ENCODE measurements at places on chromosomes 2 and 18.

- DNase-seq: no peak
These were observed 95.8 kb downstream of the PAX3 start for GRCh38 chr2:222203041-222203440.

- no peak for DNase-seq
These were observed 43.0 kb downstream of the MEMO1 start for GRCh38 chr2:31967790-31968189.

GRCh38 chr2:235834781-235835180 lies 333.4 kb downstream of the GBX2 start:
- no peak for DNase-seq

DNA sequence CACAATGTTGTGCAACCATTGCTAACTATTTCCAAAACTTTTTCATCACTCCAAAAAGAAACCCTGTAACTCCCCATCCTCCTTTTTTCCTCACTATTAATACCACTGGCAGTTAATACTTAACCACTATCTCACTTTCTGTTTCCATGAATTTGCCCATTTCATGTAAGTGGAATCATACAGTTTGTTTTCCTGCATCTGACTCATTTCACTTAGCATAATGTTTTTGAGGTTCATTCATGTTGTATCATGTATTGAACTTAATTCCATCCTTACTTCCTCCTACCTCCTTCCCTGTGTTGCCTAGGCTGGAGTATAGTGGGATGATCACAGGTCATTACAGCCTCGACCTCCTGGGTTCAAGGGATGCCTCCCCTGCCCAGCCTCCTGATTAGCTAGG lies 68.3 kb downstream of the FAM117B start:
- no peak for DNase-seq

DNA sequence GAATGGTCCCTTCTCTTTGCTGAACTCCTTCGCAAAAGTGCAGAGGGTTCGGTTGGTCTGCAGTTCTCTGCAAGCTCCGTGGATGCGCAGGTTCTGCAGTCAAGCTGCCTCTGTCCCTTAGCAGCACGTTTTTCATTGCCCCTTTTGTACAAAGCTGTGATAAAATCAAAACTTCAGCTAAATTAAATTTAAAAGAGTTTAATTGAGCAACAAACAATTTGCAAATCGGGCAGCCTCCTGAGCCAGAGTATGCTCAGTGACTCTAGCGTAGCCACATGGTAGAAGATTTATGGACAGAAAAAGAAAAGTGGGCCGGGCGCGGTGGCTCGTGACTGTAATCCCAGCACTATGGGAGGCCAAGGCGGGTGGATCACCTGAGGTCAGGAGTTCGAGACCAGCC lies 18.8 kb downstream of the TSN start:
- no peak for DNase-seq

DNA sequence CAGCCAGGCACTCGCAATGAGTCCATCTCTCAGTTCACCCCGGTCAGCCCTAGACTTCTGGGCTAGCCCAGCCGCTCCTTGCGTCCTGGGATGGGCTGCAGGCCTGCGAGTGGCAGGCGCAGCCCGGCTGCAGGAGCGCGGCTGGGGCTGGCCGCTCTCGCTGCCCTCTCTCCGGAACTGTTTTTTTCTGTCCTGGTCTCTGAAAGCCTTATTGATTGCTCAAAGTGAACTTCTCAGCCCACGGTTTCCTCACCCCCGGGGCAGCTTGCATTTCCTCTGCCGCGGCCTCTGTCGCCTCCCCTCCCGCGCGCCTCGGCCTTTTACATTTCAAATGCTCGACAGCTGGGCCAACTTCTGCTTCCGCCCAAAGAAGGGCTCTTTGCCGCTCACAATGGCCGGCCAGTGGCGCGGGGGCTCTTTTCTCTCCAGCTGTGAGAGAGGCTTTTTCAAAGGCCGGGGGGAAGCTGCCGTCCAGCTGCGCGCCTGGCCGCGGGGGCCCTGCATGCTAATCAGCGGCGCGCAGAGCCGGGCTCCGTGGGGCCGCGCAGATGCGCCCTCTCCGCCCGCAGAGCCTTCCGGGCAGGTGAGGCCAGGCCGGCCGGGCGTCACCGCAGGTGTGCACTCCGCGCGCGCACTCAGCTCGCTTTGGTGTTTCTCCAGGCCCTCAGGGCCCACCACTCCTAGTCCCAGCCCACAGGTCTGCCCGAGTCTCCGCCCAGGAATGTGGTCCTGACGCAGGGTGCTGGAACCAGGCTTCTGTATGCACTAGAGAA lies 513.8 kb downstream of the RNF144A start:
- DNase-seq: no peak

Measured in HCT116 (cell line).